Activated CD4-positive, alpha-beta memory T cell treated with anti-CD3 and anti-CD28 coated beads, Interleukin-2, amount 10 ng/mL, durations not matched to agents 7 days and 5 days (primary cell): ENCODE measurements at places on chromosomes 5 and 9. TPM values are rescaled to one million over a fixed set of nuclear protein-coding genes. Genes with fewer than 3 reads are reported as not detected.

- DNase-seq, result no peak
These were observed 56.3 kb upstream of the KCNN2 start for GRCh38 chr5:114305402-114306207.

The HK3 gene
- not detected for total RNA-seq

DNA sequence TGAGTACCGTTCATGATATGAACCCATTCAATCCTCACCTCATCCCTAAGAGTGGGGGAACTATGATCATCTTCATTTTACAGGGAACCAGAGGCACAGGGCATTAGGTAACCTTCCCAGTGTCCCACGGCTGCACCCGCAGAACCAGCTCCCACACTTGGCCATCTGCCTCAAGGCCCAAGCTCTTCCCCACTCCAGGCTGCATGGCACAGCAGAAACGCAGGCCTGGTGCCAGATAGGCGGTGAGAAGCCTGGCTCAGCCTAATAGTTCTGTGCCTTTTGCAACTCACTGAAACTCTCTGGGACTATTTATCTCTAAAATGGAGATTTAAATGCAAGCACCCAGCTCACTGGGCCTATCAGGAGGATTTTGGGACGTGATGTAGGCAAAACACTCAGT is 90.8 kb upstream of the ZNF618 start:
- DNase-seq, result no peak

DNA sequence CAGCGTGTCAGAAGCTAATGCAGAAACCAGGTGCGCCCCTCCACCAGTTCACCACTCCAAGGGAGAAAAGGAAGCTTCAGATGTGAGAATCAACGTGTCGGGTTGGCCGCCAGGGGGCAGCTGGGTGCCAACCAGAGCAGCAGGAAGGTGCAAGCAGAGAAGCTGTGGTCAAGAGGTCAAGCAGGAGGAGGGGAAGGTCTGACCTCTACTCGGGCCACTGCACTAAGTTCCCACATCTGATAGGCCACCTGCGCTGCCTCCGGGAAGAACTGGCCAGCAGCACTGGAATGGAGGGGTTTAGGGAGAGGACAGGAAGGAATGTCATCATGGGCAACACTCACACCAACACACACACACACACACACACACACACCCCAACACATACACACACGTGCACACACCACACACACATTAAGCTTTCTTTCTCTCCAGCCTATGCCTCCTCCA is 31.4 kb downstream of the ANXA6 start:
- DNase-seq, result peak; percentile 67

- no peak for DNase-seq
These were observed 124.9 kb upstream of the GRIA1 start for GRCh38 chr5:153365547-153365946.

DNA sequence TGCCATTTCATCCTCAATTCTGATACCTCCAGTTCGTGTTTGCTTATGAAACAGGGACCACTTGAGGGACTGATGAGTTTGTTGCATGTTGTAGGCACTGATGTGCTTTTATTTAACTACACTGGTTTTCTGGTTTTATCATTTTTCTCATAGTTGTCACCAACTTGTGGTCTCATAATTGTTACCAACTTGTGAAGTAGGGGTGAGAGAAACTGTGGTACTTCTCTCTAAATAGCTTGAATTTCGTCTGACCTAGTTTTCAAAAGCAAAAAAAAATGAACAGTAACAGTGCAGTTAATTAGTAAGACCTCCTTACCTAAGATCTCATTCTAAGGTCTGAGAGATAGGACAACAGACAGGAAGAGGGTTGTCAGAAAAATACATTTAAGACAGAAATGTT is 78.0 kb downstream of the ANXA2R start:
- DNase-seq, result no peak

DNA sequence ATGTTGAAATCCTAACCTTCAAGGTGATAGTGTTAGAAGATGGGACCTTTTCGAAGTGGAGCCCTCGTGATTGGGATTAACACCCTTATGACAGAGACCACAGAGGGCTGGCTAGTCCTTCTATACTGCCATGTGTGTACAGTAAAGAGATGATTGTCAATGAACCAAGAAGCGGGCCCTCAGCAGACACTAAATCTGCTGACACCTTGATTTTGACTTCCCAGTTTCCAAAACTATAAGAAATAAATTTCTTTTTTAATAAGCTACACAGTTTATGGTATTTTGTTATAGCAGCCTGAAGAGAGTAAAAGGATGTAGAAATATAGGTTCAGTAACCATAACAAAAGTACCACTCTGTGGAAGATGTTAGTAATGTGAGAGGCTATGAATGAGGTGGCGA is 419.0 kb upstream of the NUDT12 start:
- DNase-seq, result no peak

The PCDHB3 gene
- not detected for total RNA-seq

- DNase-seq, result no peak
These were observed 79.1 kb upstream of the RARS1 start for GRCh38 chr5:168407211-168407610.

GRCh38 chr9:95645992-95646391 is 129.2 kb upstream of the PTCH1 start:
- DNase-seq, result no peak

DNA sequence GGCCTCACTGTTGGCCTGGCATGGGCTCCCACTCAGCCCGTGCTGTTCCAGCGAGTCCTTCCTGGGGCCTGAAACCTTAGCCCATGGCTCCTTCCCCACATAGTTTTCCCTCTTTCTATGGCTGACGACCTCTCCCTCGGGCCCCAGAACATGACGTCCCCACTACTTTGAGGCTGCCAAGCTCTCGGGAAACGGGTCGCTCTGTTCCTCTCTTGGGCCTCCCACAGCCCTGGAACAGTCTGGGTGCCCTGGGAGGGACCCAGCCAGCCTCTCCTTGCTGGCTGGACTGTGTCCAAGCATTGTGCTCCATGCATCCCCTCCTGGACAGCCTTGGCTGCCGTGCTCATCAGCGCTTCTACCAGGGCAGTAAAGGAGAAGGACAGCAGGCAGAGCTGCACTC is 118.3 kb downstream of the SYK start:
- DNase-seq, result no peak

DNA sequence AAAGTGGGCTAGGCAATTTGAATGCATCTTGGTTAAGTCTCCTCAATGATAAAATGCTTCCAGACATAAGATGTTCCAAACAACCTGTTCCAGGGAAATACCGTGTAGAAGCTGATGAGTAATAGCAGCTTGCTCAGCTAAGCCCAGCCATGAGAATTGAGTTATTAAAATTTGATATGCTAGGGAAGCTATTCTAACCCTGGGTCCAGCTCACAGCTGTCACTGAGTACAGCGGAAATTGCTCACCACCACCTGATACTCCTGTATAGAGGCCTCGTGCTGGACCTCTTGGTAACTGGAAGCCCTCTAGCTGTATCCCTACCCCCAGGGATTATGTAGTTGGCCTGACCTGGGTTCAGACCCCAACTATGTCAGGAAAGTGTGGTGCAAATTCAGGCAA is 521.3 kb upstream of the TRPC7 start:
- no peak for DNase-seq

GRCh38 chr9:89675058-89675742 is 70.4 kb downstream of the GADD45G start:
- no peak for DNase-seq

The KCNIP1 gene
- not detected for total RNA-seq

- no peak for DNase-seq
These were observed 206.0 kb upstream of the TLX3 start for GRCh38 chr5:171102877-171103610.

GRCh38 chr9:118059484-118060278 is 355.5 kb downstream of the TLR4 start:
- peak; percentile 17 for DNase-seq

- DNase-seq, result no peak
These were observed 62.1 kb downstream of the PDE4D start for GRCh38 chr5:59831326-59832010.

The FBN2 gene
- total RNA-seq, result not detected

GRCh38 chr5:153523211-153523610 is 32.7 kb downstream of the GRIA1 start:
- DNase-seq, result no peak

DNA sequence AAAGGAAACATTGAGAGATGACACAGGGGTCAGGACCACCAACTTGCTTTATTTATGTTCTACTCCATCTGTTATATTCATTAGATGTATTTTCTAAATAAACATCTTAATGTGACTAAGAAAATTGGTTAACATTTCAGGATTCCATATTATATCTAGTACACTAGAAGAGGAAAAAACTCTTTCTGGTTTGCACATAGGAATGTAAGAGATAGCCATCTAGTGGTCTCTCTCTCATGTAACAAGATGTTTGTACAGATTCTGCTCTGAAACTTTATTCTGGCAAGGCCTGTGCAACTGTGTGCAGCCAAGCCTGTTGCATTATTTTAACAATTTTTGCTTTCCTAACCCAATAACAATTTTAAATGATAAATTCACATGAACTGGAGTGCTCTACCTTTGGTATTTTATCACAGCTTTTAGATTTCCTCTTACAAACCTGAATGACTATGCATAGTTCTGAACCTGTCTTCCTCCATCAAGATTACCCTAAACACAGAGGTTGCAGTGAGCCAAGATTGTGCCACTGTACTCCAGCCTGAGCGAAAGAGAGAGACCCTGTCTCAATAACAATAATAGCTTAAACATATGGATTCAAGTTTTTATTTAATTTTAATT is 148.2 kb downstream of the GIN1 start:
- DNase-seq, result no peak

DNA sequence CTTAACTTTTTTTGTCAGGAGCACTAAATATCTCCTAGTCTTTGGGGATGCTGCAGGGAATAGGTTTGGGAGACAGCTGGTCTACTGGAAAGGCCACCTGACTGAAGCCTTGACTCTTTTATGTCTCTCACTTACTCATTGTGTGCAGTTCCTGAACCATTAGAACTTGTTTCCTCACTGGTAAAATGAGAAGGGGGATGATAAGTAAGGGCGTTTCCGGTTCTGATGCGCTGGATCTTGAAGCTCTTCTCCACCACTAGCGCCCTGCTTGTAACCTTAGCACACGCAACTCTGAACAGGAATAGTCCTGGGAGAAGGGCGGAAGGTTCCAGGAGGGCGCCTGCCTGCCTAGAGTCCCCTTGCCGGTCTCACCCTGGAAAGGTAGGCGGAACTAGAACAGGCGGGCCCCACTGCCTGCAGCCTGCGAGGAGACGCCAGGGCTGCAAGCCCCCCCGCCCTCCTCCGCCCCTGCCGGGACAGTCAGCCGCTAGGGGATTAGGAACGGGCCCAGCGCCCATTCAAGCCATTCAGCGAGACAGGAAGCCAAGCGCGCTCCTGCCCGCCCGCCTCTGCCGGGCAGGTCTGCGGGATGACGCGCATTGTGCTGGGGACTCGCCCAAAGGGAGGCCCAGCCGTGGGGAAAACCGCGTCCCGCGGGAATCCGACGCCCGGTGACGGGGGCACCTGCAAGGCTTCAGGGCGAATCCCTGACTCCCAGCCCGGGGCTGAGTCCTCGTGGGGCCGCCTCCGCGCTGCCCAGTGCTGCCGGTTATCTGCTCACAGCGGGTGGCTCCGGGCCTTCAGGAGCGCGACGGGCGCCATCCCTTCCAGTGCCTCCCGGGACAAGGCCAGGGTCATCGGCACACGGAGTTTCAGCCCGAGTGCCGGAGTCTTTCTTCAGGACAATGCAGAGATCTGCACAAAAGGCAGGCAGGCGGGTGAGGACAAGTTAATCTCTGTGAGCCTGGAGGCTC is 44.0 kb upstream of the XPA start:
- DNase-seq, result peak; percentile 23

GRCh38 chr5:147190331-147190730 is 44.5 kb upstream of the STK32A start:
- DNase-seq, result no peak

GRCh38 chr5:133405275-133406034 is 206.9 kb downstream of the FSTL4 start:
- DNase-seq, result no peak

The LIFR gene
- total RNA-seq, result 0.18 TPM

DNA sequence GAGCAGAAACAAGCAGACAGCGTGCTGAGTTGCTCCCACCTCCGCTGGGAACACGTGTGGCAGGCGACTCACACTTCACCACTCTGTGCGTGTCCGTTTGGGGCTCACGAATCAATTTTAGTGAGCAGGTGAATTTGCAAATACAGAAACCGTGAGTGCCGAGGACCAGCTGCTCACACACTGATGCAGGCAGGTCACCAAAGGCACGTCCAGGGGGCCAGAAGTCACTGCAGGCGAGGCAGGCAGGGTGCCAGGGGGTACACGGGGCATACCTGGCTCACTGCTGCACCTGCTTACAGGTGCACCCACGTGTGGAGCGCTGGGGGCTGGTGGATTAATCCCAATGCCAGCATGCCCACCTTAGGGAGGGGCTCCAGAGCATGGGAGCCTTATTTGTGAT is 68.8 kb downstream of the ZNF354C start:
- DNase-seq, result no peak

The DNAJC25 gene
- 3.2 TPM for total RNA-seq

GRCh38 chr5:124289641-124290311 is 456.7 kb downstream of the ZNF608 start:
- no peak for DNase-seq

GRCh38 chr9:14321517-14322130 is 7.7 kb upstream of the NFIB start:
- no peak for DNase-seq

The SLC44A1 gene
- total RNA-seq, result 9.5 TPM

DNA sequence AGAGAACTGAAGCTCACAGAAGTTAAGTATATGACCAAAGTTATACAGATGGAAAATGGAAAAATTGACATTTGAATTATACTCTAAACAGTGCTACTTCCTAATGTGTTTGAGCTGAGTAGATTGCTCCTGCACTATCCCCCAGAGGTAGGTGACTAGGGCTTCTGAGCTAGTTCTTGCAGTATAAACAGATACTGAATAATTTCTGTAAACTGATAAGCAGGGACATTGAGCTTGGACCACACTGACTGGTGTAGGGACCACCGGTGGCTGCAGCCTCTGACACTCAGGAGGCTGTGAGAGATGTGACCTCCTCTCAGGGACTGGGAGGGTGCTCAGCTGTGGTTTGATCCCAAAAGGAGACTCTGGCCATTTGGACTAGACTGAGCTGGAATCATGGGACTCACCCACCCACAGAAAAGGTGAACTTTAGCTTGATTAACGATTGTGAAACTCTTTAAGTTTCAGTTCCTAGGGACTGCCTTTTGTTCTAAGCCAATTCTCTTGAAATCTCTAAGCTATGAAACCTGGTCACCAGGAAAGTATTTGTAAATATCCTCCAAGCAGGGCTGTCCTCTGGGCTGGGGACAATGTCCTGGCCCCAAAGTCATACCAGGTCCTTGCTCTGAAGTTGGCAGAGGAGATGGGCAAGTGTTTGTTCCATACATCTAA is 291.5 kb downstream of the SEC61B start:
- DNase-seq, result no peak

DNA sequence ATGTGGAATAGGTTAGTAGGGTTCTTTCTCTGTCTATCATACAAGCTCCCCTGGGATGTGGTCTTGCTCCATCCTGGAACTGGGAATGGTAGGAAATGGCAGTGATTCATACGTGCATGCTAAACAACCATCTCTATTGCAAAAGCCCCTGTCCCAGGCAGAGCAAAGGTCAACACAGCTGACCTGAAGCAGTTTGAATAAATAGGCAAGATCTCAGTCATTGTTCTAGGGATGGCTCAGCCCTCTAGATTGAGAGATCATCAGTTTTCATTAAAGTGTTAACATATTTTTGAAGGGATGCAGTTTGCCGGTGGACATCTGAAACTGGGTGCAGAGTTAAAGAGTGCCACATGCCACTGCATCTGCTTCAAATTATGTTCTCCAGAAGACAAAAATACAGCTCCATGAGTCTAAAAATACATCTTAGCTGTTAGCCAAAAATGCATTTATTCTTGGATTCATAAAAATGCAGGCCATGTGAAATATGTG is 224.1 kb downstream of the ESM1 start:
- no peak for DNase-seq

GRCh38 chr5:22965960-22966359 is 112.8 kb upstream of the CDH12 start:
- DNase-seq, result no peak

The SV2C gene
- 0.28 TPM for total RNA-seq
